Sigmoid colon (tissue), 7 donors: ENCODE measurements at places on chromosomes 5 and 9.

DNA sequence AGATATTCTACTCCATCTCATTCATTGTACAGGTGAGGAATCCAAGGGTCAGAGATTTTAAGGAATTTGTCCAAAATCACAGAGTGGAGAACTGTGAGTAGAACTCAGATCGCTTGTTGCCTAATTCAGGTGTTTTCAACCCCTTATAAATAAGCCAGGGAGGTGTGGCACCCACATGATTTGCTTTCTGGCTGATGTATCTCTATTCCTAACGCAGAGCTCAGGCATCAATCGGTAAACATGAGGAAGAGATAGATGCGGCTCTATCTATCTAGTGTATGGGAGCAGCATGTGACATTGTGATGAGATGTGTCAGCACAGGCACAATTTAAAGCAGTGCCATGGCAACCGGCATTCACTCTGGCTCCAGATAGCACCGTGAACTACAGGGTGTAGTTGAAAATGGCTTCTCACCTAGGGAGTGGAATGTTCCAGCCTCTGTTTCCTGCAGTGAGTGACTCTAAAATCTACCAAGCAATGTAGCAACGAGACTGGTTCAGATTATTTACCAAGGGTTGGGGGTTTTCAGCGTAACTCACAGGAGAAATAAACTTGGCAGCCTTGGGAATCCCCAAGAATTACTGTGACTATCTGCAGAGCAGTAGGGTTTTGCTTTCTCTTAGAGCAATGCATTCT is 53.4 kb upstream of the SUB1 start:
- peaks cover 11% of the 10 kb centered on the region for H3K4me1 ChIP-seq
- DNase-seq = no peak
- no peaks in the 10 kb centered on the region for H3K27me3 ChIP-seq
- no peaks in the 10 kb centered on the region for H3K36me3 ChIP-seq

- peaks cover 15% of the 10 kb centered on the region for H3K4me1 ChIP-seq
- no peak overlapping the region for H3K4me3 ChIP-seq
- no peak for DNase-seq
These were observed 58.6 kb downstream of the PRKACG start for GRCh38 chr9:68955330-68955729.

- H3K4me1 ChIP-seq = peaks cover 5% of the 10 kb centered on the region
- H3K36me3 ChIP-seq = no peaks in the 10 kb centered on the region
- no peaks in the 10 kb centered on the region for H3K27me3 ChIP-seq
- no peak overlapping the region for H3K27ac ChIP-seq
These were observed 22.5 kb downstream of the AQP7 start for GRCh38 chr9:33379666-33380389.

DNA sequence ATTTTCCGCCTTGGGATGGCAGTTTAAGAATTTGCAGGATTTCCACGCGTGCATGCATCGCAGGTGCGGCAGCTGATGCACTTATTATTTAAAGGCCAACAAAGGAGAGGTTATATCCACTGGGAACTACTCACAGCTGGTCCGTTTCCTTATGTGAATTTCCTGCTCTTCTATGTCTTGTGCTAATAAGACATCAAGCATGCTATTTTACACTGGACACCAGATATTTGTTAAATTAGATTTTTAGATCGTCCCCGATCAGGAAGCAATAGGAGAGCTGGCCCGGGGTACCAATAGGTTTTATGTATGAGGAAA is 476 bp upstream of the DTWD2 start:
- H3K4me3 ChIP-seq = peak overlapping the region; percentile 67
- H3K4me1 ChIP-seq = peaks cover 16% of the 10 kb centered on the region
- no peaks in the 10 kb centered on the region for H3K36me3 ChIP-seq
- H3K27ac ChIP-seq = peak overlapping the region; percentile 86

DNA sequence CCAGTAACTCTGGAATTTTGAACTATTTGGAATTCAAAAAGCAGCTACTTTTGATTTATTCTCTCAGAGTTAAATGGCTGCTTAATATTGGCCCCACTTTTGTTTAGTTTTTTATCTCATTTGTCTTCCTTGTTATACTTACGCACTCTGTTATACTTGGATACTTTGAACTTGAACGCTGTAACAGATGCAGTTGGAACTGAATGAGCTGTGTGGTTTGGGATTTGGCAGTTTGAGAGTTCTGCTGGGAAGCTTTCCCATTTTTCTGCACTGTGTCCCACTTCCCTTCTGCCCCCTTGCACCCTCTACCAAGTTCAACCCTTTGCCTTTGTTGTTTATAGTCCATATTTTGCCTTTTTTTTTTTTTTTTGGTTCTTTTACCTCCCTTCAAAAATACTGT is 3.8 kb downstream of the RHOBTB3 start:
- no peak for DNase-seq
- no peak overlapping the region for H3K4me3 ChIP-seq
- H3K4me1 ChIP-seq = no peaks in the 10 kb centered on the region
- peak overlapping the region; percentile 98 for H3K27ac ChIP-seq
- H3K27me3 ChIP-seq = no peaks in the 10 kb centered on the region
- H3K36me3 ChIP-seq = peaks cover 15% of the 10 kb centered on the region

- H3K4me3 ChIP-seq = no peak overlapping the region
- no peak overlapping the region for H3K27ac ChIP-seq
- H3K36me3 ChIP-seq = peaks cover 11% of the 10 kb centered on the region
- no peak for DNase-seq
- no peaks in the 10 kb centered on the region for H3K4me1 ChIP-seq
These were observed 28.7 kb downstream of the INIP start for GRCh38 chr9:112689161-112689740.
